ENCODE measurements at places on chromosomes 4 and X.

DNA sequence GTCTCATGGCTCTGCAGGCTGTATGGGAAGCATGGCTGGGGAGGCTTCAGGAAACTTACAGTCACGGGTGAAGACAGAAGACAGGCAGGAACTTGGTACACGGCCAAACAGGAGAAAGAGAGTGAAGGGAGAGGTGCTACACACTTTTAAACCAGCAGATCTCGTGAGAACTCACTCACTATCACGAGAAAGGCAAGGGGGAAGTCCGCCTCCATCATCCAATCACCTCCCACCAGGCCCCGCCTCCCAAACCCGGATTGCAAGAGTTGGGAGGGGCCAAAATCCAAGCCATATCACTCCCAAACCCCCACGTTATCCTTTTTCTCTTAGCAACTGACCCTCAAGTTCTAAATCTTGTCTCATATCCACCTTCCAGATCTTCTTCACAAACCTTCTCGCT, 1710.5 kb upstream of the TENM3 start:
- DNase-seq, result no peak

- no peak for DNase-seq
Observed at GRCh38 chrX:16222151-16222550, 54.9 kb downstream of the MAGEB17 start.

DNA sequence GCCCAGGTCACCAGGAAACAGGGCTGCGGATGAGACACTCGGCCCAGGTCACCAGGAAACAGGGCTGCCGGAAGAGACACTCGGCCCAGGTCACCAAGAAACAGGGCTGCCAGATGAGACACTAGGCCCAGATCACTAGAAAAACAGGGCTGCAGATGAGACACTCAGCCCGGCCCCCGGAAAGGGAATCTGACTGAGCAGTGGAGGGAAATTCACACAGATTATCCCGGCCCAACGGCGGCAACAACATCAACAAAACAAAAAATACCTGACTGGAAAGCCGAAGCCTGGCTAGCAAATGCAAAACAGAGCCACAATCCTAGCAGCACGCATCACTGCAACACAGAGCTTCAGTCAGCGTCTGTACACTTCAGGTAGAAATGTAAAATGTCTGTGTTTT, 20.7 kb downstream of the AFAP1 start:
- no peak for DNase-seq

DNA sequence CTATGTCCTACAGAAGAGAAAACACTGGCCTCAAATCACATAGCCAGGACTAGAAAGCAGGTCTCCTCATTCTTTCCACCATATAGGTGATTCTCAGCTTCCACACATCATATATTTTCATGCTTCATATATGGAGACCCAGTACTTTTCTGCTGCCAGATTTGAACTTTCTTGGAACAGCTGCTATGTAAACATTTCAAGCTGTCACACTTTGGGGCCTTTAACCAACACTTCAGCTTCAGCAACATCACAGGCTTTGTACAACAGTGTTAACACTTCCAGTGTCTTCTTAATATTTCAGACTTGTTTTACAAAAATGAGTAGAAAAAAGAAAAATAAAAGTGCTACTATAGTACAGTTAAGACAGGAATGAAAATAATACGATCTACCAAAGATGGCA, 12.6 kb downstream of the SH3RF1 start:
- no peak for DNase-seq

- no peak for DNase-seq
Observed at GRCh38 chrX:70754169-70754848, 154.2 kb downstream of the TEX11 start.

DNA sequence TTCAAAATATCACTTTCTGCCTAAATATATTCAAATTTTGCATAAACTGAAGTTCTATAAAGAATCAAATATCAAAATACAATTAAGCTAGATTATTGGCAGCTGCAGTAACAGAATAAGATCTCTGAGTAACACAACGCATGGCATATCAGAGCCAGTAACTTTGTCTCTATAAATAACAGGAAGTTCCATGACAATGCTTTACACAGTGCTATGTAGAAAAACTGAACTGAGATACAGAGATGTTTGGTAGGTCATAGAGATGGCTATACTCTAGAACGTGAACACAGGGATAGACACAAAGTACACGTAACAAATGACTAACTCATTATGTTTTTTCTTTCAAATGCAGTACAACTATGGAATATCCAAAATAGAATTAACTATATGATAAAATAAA, 18.2 kb downstream of the UBE2D3 start:
- no peak for DNase-seq

- DNase-seq, result no peak
Observed at GRCh38 chr4:135368831-135369230, 1167.2 kb upstream of the PABPC4L start.

- DNase-seq, result no peak
Observed at GRCh38 chr4:11741190-11741652, 312.5 kb upstream of the HS3ST1 start.

DNA sequence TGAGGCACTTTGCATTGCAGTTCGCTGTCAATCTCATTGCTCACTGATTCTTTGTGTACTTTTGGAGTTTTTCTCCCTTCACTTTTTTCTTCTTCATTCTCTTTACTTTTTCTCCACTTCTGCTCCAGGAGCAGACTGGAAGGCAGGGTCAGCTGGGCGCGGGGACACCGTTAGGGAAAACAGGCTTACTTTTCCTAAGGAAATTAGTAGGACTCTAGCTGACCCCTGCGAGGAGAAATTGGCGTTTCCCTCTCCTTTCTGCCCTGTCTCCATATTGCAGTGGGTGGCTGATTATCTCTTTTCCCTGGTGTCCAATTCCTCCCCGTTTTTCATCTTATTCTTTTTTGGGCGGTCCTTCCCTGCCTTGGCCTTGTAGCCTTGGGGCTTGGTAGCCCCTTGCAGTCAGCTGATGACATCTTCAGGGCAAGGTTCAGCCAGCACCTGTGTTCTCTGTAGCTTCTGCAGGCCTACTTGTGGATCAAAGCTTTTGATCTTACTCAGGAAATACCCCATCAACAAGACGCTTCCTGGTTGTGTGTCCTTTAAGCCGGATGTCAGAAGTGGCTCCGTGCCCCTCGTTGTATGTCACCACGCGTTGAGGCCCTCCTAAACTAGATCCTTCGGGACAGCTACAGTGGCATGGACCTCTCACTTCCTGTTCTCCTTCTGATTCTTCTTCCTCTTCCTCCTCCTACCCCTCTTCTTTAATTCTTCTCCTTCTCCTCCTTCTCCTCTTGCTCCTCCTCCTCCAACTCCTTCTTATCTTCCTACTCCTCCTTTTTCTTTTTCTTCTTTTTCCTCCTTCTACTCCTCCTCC, 36.1 kb downstream of the NBDY start:
- DNase-seq, result no peak

- DNase-seq, result peak; percentile 80
Observed at GRCh38 chr4:153249199-153250041, 45.2 kb downstream of the TRIM2 start.

GRCh38 chr4:146154057-146154456, 21.5 kb upstream of the LSM6 start:
- no peak for DNase-seq

GRCh38 chrX:53584891-53585290, 101.6 kb downstream of the HUWE1 start:
- no peak for DNase-seq

DNA sequence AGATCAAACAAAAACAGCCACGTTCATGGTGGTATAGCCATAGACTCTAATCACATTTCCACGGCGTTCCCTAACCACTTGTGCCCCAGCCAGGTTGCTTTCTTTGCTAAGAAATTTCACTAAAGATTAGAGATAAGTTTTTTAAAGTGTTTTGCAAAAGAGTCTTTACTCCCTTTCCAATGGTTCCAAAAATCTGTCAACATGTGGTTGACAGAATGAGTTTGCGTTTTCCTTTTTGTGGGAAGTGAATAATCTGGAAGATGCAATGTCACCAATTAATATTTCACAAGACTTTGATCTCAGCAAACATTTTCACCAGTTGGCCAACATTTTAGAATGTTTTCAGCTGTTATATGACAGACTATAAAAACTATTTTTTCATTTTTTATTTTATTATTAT, 35.3 kb downstream of the CXCL1 start:
- no peak for DNase-seq

- DNase-seq, result no peak
Observed at GRCh38 chrX:3075959-3076358, 34.7 kb downstream of the ARSF start.

GRCh38 chrX:41394293-41394692, 52.9 kb upstream of the NYX start:
- DNase-seq, result no peak

DNA sequence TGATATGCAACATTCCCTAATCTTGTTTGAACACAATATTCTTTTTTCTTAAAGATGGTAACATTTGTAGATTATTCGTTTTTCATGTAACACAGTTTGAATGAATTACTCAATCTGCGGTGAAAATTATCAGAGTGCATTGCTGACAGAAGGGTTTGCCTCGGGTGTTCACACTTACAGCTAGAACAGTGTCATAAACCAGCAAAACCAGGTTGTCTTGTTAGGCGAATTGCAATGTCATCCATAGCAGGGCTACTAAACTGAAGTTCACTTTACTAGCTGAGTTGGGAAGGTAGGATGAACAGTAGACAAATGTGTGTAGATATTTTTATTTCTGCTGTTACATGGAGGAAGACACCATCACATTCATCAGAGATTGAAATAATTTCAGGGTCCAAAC, 98.9 kb downstream of the SLC39A8 start:
- DNase-seq, result no peak

DNA sequence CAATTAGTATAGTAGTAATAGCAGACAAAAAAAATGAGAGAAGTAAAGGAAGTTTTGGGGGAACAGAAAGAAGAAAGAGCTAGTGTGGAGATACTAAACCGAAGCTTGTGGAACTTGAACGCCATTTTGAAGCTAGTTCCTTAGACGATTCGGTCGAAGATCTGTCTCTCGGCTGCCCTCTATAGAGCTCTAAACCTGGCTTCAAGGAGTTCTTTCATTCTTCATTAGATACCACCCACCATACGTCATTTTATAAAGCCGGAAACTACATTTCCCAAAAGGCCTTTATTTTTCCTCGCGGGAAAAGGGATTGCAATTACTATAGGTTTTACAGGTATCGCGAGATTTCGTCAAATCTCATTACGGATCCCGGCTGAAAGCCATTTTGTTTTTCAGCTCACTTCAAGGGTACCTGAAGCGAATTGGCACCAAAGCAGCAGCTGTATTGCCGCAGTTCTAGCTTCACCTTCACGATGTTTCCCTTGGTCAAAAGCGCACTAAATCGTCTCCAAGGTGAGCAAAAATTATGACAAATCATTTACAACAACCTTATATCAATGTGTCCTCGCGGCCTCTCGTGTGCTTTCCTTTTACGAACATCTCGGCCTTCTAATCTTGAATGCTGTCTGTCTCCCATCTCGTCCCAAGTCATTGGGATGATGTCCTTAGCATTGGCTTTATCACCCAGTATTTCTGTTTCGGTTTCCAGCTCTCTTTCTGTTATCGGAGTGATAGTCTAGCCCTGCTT, at the start of gene COX7B:
COX7B (plus strand) TSS at position 388 of the 748 bp plus-strand sequence; CDS start at position 474, 86 bp downstream.
- peak; percentile 91 for DNase-seq

DNA sequence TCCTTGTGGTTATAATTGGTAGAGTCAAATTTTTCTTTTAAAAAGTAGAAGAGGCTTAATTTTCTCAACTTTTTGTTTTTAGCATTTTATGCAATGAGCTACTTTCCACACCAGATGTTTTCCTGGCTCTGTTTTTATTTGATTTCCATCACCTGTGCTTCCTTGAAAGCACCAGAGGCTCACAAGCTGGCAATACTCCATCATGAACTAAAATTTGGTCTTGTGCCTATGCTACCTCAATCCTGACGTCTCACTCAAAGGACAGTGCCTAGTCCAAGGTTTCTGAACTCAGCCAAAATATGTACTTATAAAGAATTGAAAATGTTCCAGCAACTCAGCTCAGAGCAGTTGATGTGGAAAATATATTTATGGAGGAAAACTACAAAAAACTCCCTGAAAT, 914.0 kb upstream of the PRKX start:
- no peak for DNase-seq

DNA sequence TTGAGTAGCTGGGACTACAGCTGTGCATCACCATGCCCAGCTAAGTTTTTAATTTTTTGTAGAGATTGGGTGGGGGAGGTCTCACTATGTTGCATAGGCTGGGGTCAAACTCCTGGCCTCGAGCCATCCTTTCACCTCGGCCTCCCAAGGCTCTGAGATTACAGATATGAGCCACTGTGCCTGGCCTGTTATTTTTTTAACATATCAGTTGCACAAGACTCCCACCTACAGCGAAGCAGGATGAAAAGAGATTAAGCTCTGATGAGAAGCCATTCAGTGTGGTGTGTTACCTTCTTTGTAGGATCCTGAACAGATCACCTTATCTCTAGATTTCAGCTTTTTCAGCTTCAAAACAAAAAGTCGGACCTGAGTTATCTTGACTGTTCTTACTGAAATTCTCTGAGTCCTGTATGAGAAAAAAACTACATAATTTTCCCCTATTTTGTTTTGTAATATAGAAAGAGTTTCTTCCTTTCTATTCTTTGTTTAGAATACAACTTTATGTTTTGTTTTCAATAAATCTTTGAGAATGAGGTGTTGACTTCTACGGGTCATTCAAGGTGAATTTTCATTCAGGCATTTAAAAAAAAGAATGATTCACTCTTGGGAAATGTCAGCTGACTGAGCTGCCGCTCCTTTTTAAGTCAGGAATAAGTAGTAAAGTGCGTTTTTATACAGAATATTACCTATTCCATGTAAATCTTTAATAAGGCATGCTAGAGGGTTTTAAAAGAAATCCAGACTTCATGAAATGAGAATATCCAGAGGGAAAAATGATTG, 134.6 kb downstream of the ARSF start:
- DNase-seq, result no peak

DNA sequence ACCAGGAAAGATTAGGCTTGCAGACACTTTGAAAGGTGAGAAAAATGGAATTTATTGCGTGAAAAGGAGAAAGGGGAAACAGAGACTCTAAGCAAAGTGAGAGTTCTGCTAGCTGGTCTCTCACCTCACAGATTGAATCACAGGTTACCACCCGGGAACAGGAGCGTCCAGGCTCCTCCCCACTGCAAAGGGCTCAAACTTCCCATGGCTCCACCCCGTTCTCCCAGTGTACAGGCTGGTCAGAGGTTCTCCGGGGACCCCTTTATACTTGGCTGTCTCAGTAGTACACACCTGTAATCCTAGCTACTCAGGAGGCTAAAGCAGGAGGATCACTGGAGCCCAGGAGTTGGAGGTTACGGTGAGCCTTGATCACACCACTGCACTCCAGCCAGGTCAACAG, 44.0 kb upstream of the ABCG2 start:
- DNase-seq, result no peak

GRCh38 chr4:145679991-145680455, at the start of gene C4orf51:
Gene C4orf51 (plus strand): TSS chr4:145680146. CDS start chr4:145680204, 58 bp downstream.
- DNase-seq, result peak; percentile 13

GRCh38 chr4:160352637-160353036, 1249.8 kb downstream of the RAPGEF2 start:
- DNase-seq, result no peak

- no peak for DNase-seq
Observed at GRCh38 chr4:90122355-90122748, 4.8 kb upstream of the CCSER1 start.

- no peak for DNase-seq
Observed at GRCh38 chr4:58636381-58636780, 1526.2 kb upstream of the IGFBP7 start.

Measured in right renal cortex interstitium (tissue), 3 donors.